ENCODE measurements at places on chromosomes 6 and 20.

GRCh38 chr20:4449957-4450715 lies 271.6 kb upstream of the PRND start:
- no peak for DNase-seq

DNA sequence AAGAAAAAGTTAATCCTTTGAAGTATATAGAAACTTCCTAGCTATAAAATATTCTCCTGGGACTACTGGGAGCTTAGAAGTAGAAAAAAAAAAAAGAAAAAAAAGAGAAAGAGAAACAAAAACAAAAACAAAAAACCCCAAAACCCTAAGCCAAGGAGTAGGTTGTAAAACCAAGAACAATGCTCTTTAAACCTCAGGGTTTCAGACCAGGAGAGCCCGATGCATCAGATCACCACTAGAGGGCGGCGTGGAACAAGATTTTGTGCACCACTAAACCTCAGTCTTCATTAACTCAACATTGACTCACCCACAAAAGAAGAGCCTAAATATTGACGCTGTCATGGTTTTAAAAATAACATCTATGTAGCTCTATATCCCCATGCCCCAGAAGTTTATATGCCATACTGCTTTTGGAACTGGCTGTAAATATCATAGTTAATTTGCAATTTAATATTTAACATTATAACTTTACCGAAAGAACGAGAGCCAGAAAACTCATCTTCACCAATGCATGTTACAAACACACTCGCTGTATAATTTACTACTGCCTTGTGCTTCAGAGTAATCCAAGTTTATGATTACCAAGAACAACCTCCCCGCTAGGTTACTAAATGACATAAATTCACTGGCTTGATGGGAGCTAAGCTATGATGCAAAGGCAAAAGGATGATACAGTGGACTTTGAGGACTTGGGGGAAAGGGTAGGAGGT lies 19.2 kb downstream of the MCUR1 start:
- no peak for DNase-seq

GRCh38 chr6:47810885-47811284 lies 29.1 kb downstream of the OPN5 start:
- DNase-seq: no peak

GRCh38 chr6:142822383-142822782 lies 122.6 kb downstream of the HIVEP2 start:
- no peak for DNase-seq

DNA sequence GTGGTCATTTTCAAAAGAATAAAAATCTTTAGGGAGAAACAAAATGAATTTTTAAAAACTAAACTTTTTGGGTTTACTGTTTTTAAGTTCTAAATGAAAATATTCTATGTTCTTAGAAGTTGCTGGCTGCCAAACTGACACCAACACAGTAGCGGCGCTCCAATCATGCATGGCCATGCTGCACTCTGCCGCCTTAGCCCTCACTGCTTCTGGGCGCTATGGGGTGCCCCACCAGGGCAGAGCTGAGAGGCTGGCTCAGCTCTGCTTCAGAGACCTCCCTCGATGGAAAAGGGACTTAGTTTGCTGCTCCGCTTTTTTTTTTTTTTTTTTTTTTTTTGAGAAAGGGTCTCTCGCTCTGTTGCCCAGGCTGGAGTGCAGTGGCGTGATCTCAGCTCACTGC lies 20.9 kb downstream of the EZR start:
- DNase-seq: no peak

DNA sequence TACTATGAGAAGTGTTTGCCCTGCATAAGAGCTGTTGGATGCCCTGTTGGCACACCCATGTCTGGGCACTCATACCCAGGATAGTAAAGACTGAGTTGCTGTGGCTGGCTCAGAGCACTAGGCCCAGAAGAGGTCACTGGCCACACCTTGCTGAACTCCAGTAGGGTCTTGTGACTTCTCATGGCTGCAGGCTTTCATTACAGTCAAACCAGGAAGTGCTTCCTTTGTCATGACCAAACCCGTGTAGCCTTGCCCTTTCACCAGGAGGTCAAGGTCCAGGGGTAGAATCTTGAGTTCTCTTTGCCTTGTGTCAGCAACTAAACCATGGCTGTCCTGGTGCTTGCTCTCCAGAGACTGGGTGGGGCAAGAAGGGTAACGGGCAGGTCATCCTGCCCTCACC lies 49.5 kb downstream of the CD164 start:
- no peak for DNase-seq
